ENCODE measurements at places on chromosomes 3 and 15. TPM values are rescaled to one million over a fixed set of nuclear protein-coding genes. Genes with fewer than 3 reads are reported as not detected.

- DNase-seq: no peak
Observed at GRCh38 chr3:66039590-66039887, 821 bp upstream of the MAGI1 start.

SCAMP5 gene
- total RNA-seq: 1.7 TPM

DNA sequence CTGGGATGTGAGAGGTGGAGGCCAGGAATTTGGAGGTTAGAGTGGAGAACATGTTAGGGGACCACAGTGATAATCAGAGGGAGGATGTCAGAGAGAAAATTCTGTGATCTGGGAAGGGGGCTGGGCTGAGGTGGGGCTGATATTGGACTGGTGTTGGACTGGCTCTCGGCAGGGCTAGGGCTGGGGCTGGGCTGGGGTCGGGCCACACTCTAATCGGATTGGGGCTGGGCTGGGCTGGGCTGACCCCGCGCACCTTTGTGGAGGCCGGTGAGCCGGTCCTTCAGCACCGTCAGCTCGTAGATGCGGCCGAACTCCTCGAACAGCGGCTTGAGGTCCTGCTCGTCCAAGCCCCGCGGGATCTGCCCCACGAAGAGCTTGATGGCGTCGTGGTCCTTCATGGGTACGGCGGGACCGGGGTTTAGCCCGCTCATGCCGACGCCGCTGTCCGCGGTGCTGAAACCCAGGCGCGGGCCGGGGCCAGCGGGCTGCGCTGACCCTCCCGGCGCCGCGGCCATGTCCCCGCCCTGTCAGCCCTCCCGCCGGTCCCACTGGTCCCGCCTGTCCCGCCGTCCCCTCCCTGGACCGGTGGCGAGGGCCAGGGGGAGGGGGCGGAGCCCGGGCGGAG lies 485 bp downstream of the CELF6 start:
- peak; percentile 91 for DNase-seq

MYZAP gene
- total RNA-seq: 65.5 TPM

ZNF660 gene
- 4.8 TPM for total RNA-seq

DNA sequence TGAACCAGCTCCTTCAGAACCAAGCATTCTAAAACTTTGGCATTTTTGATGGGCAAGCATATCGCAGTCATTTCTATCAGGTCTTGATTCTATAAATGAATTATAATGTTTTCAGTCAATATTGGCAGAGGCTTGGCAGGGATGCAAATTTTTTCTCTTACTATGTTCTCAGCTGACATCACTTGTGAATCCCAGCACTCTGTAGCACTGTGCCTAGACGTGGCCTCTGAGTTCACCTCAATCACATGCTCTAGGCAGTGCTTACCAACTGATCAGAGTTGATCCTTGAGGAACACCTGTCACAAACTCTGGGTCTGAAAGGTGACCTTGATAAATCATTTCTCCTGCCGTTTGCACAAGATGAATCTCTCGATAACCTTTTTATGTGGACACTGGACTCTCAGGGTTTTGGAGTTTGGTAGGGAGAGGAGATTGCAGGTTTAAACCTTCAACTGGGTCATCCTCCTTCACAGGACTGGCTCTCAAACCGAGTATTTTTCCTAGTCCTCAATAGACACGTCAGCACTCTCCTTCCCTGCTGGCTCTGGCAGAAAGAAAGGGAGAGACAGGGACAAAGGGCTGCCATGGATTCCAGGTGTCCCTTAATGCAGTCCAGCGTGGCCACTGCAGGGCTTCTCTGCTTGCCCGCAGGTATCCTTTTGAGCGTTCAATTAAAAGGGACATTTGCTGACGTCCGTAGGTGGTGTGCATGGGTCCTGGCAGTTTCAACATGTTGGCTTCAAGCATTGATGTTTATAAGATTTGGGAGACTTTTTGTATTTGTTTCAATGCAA lies 222.3 kb upstream of the CMC1 start:
- no peak for DNase-seq

DNA sequence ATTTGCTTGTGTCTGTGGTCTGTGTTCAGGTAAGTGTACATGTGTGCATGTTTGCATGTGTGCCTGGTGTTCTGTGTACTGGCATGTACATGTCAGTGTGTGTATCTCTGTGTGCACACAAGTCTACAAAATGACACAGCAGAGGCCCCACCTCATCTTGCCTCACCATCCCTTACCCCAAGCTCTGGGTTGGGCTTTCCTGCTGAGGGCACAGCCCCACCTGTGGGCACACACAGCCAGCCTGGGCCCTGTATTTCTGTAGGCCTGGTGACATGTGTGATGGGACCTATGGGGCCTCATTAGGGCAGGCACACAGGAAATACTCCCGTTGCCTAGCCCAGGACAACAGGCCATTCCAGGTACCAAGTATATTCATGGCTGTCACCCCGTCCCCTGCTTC lies 13.5 kb downstream of the VIPR1 start:
- DNase-seq: no peak

KLHL40 gene
- total RNA-seq: not detected

SCG5 gene
- 5.3 TPM for total RNA-seq

DNA sequence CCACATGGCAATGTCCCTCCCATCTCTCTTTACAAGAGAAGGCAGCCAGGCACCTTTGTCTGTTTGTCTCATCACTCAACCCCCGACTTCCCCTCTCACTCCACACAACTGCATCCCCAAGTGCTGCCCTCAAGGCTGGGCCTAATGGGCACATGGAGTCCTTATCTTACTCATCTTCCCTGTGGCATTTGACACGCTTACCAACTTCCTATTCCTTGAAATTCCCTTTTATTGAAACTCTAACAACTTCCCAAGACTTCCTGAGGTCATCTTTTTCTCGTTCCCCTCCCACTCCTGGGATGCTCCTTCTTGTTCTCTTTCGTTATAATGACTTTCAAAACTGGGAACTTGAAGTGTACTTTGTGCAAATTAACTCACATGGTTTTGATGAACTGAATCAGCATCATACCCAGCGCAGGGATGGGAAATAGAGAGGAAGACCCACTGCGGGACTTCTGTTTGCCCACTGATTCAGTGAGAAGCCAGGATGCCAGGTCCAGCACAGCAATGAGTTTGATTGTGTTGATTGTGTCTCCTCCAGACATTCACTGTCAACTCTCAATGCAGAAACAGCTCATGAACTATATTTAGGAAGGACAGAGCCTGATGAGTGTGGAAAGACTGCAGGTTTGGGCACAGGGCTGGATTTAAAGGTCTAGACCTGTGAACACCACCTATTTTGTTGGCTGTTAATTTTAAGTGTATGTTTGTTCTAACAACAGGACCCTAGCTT lies 104.7 kb upstream of the TNIK start:
- DNase-seq: no peak

GRCh38 chr3:64489361-64490044 lies 198.3 kb downstream of the ADAMTS9 start:
- DNase-seq: no peak

DNA sequence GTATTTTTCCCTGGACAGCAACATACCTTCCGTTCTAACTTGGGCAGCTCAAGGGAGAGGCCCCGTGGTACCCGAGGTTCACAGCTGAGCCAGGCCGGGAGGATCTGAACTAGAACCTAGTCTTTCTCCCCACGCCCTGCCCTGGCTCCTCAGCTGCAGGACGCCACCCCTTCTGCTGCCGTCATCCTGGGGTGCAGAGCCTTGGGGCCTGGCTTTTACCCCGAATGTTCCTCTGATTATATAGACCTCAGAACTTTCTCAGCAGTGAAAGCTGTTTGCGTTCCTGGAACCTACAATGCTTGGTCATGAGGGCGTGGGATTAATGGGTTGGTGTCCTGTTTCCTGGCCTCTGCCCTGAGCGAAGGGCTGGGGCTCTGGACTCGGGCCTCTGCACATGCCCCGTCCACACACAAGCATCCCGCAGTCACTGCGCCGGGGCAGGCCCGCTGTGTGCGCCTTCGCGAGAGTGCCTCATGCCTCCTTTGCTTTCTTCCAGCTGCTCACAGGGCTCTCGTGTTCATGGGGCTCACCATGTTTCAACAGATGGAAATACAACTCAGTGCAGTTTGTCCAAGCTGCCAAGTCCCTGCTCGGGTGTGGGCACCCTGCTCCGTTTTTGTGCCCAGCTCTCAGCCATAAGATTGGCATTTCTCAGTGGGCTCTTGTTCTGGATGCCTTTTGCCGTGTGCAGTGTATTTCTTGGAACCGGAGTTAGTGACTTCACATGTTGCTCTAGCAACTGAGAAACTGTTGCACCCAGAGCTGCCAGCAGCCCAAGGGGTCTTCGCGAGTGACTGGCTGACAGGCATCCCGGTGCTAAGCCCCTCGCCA lies 20.4 kb downstream of the SYNM start:
- no peak for DNase-seq

WNT5A gene
- 1.7 TPM for total RNA-seq

UACA gene
- total RNA-seq: 55.9 TPM

- no peak for DNase-seq
Observed at GRCh38 chr3:94285872-94286271, 223.0 kb downstream of the NSUN3 start.

- DNase-seq: no peak
Observed at GRCh38 chr15:44194323-44195150, 534 bp downstream of the FRMD5 start.

GRCh38 chr15:69413822-69414700 lies at the start of gene KIF23:
TSS of gene KIF23 (plus strand) at chr15:69414349. CDS start at chr15:69414466, 117 bp downstream.
- peak; percentile 94 for DNase-seq

DNA sequence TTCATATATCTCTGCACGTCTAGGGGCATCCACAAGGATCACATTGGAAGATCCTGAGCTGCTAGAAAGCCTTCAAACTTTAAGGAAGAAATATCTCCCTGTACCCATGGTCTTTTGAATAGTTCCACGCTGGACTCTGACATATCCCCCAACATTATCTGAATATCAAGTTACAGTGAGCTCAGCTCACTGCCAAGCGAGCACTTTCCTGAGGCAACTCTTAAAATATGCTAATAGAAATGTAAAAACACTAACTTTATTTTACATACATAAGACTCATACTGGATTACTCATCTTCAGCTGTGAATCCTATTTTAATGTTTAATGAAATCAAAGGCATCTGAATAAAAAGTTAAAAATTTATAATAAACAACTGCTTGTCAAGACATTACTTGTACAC lies 420.2 kb upstream of the CCDC54 start:
- DNase-seq: no peak

DNA sequence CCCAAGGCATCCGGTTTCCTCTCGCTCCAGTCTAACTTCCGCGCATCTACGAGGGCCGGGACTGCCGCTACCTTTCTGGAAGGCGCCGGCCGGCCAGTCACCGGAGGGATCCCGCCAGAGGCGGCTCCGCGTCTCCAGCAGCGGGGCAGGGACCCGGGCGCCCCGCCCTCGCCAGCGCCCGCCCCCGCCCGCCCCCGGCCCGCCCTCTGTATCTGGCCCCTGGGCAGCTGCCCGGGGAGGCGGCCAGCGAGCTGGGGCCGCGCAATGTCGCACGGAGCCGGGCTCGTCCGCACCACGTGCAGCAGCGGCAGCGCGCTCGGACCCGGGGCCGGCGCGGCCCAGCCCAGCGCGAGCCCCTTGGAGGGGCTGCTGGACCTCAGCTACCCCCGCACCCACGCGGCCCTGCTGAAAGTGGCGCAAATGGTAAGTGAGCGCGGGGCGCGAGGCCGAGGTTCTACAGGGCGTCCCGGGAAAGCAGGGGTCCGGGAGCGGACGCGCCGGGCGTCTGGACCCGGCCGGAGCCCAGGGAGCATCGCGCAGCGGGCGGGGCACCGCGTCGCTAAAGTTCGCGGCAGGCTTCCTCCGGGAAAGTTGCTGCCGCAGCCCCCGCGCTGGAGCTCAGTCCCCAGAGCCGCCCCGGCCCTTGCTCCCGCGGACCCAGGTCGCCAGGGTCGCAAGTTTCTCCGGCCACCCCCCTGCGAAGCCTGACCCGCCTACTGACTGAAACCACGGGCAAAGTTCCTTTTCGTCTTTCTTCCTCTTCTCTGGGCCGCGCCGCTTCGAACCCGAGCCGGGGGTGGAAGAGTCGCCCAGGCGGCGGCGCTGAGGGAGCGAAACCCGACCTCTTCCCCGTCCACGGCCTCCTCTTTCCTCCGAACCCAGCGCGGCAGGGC lies at the start of gene CMTM7:
Gene CMTM7 (plus strand): TSS at position 211 of the 893 bp plus-strand sequence. CDS start 54 bp downstream, at position 265.
- DNase-seq: peak; percentile 92

KNG1 gene
- not detected for total RNA-seq

DNA sequence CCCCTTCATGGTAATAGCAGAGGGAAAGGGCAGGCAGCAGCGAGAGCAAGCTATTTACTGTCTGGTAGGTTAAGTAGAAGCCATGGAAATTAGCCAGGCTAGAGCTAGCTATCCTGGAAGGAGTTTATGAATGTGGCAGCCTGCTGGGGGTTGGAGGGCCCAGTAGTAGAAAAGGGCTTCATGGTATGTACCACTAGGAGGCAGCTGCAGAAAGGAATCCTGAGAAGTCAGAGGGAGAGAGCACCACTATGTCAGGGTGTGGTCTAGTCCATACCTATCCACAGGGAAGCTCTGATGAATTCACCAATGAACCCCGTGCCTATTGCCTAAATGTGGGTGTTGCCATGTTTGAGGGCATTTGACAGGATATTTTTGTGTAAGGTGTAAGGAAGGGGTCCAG lies 55.0 kb downstream of the PLAAT1 start:
- DNase-seq: no peak

PRTG gene
- total RNA-seq: 1.00 TPM

GRCh38 chr3:123376451-123377242 lies 72.2 kb downstream of the ADCY5 start:
- DNase-seq: peak; percentile 41

GRCh38 chr3:188594139-188594538 lies 440.2 kb downstream of the LPP start:
- no peak for DNase-seq

- no peak for DNase-seq
Observed at GRCh38 chr3:88986834-88987233, 120.6 kb upstream of the EPHA3 start.

DNA sequence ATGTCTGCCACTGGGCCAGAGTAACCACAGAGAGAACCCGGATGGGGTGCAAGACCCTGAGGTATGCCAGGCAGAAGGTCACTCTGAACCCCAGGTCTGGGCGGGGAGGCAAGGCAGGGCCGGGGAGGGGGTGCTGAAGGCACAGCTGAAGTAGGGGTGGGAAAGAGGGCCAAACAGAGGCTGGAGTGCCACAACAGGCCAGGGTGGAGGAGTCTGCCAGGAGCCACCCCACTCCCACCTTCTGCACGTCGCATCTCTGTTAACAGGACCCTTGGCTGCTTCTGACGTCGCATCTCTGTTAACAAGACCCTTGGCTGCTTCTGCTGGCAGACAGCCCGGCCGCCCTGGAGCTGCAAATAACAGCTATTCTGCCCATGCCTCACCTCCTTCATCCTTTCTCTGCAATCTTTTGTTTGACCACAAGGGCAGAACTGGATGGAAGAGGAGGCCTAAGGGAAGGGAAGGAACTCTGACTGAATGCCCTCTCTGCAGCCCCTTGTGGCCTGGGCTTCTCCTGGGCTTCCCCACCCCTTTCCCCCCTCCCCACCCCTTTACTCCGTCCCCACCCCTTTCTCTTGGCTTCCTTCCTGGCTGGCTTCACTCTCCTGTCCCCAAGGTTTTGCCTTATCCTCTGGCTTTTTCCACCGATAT lies 20.6 kb upstream of the FBLN2 start:
- no peak for DNase-seq

- no peak for DNase-seq
Observed at GRCh38 chr3:16568532-16568931, 36.7 kb downstream of the DAZL start.

- no peak for DNase-seq
Observed at GRCh38 chr15:51802593-51802992, 26.9 kb upstream of the TMOD3 start.

GALK2 gene
- total RNA-seq: 25.0 TPM

Data from mesenteric fat pad (tissue), 1 donor.